ENCODE measurements at places on chromosomes 12 and 14.

DNA sequence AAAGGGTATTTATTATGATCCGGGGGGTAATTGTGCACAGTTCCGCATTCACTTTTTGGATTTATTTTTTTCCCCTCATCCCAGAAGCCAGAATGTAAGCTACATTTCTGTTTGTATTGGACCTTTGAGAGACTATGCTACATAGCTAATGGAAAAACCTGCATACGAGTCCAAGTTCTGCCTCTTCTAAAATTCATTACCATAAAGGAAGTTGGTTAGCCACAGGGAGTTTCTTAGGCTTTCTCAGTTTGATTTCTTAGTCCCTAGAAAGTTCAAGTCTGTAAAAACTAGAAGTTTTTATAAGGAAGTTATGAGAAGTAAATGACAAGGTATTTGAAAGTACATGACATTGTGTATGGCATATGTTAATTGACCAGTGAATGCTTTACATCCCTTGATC lies 138.7 kb downstream of the PDE3A start:
- DNase-seq, result no peak

DNA sequence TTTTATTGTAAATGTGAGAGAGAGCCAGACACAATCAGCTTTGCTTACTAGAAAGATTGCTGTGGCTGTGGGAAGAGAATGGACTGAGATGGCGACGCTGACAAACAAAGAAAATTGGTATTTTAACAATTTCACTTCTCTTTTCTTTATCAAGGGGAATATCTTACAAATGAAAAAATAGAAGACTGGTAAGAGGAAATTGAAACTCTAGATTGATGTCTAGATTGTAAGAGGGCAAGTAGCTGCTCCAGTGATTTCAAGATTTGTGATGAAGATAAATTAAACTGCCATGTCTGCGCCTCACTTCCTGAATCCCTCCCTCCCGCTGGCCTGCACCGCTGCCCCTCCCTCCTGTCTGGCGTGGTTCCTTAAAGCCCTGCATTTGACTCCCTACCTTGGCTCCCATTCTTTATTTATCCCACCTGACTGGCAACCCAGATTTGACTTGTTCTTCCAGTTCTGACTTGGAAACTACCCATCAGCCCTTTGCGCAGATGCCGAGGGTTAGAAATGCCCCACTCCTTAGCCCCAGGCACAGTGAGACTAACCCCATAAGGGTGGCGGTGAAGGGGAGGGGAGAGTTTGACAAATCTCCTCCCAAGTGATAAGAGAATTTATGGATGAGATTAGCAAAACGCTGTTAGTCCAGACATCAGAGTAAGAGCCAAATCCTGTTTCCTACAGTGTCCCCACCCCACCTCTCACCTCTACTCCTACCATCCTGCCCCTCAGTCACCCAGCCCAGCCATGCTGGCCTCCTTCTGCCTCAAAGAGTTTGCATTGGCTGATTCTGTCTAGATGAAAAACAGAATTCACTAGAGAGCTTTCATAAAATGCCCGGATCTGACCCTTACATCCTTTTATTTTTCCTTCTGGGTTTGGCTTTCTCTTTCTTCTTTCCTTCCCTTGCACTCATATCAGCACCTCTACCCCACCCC lies 125.3 kb upstream of the ATF7IP start:
- no peak for DNase-seq

DNA sequence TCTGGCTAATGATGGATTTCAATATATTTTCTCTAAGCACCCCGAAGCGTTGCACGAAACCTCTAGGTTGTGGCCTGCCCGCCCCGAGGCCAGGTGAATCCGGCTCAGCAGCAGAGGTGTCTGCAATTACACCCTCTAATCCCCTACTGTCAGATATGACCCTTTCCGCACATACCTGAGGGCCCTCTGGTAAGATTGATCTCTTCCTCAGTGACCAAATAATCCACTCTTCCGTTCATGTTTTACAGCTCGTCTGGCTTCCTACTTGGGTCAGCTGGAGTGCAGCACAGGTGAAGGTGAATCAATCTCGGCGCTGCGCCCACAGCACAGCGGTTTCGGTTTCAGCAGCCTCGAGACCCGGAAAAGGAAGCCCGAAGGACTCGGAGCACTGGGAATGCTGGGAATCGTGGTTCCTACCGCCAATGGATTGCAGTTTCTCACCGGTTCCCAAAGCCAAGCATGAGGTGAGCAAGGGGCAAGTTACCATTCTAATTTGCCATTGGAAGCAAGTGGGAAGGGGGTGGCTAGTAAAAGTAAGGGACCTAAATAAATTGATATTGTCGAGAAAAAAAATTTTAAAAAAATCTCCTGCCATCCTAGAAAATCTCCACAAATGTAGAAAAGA lies at the start of gene SYNJ2BP:
SYNJ2BP (minus strand) TSS at position 366 of the 625 bp plus-strand sequence; CDS start at position 239, 127 bp downstream.
- DNase-seq, result peak; percentile 77

DNA sequence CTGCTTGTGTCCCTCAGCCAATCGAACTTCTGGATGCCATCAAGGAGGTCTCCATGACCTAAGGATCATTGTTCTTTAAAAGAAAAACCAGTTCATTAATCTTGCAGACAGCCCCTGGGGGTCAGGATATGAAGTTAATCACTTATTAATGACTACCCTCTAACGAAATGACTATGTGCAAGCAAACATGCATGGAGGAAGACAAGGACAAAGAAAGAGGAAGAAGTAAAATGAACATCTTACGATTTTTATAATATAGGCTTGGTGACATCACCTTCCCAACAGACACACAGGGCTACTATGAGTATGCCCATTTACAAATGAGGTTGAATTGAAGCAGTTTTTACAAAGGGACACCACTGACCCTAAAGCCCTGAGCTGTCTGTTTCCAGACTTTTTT lies 111.1 kb upstream of the AMIGO2 start:
- DNase-seq, result no peak

- DNase-seq, result no peak
Measured at GRCh38 chr14:59301354-59301753, 112.9 kb downstream of the DAAM1 start.

DNA sequence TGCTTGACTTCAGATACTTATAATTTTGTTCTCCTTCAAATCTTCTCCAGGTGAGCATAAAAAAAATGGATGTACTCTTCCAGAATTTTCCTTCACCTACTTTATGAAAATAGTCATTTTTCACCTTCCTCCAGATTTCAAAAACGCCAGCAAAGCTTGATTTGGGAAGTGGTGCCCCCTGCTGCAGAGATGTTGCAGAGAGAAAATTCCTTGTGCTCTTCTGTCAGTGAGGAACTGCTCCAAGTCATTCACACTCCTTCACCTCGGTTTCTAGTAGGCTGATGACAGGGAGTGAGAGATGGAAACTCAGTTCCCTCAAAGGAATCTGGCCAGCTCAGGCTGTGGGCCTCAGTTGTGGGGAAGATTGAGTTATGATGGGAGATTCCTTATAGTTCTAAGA lies 24.2 kb upstream of the RNASE3 start:
- peak; percentile 5 for DNase-seq

GRCh38 chr12:129844662-129845220 lies 59.1 kb downstream of the TMEM132D start:
- DNase-seq, result no peak

DNA sequence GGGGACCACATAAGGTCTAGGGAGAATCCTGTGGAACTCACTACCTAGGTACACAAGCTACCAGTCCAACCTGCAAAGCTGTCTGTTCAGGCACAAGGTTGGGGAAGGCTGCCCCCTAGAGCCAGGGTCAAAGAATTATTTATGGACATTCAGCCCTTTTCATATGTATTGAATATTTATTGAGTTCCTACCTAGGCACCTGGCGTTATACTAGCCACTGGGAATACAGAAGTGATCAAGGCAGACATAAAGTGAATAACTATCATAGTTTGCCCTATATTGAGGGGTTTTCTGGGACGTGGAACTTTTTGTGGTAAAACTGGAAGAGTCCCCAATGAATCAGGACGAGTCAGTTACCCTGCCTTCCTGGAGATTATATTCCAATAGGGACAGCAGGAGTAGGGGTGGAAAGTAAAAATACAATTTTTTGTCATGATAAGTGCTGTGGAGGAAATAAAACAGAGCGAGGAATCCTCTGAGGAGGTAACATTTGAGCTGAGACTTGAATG lies 5.8 kb upstream of the SLC48A1 start:
- peak; percentile 40 for DNase-seq

DNA sequence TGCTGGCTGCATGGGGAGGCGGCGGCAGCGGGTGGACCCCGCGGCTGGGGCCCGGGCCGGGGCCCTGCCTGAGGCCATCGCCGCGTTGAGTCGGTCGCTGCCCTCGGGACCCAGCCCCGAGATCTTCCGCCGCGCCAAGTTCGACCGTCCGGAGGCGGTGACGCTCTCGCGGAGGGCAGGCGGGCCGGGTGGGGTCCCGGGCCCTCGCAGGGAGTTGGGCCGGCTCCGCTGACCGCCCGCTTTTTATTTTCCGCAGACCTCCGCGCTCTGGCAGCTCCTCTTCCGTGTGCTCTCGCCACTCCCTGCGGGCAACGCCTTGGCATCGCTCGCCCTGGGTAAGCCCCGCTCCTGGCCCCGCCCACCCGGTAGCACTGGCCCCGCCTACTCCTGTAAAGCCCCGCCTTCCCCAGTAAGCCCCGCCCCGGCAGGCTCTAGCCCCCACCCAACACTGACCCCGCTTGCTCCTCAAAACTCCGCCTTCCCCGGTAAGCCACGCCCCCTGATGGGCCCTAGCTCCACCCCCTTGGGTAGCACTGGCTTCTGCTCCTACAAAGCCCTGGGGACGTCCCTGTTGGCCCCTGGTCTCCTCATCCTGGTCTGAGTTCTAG lies 424 bp downstream of the TEDC1 start:
- peak; percentile 57 for DNase-seq

GRCh38 chr12:59386236-59386635 lies 209.6 kb upstream of the SLC16A7 start:
- DNase-seq, result no peak

GRCh38 chr12:68579254-68579653 lies 31.4 kb upstream of the RAP1B start:
- DNase-seq, result no peak

DNA sequence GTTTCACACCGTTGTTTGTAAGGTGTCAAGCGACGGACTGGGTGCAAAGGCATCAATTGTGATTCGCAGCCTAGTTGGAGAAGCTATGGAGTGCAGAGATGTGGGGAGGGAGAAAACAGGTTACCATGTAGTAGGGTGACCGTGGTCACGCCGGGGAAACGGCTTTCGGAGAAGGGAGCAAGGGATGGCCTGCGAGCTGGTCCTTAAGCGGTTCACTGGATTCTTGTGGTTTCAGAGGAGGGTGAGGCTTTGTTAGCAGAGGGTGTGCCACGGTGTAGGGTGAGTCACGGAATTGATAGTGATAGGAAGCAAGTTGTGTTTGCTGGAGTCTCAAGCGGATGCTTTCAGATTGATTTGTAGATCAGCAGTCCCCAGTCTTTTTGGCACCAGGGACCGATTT lies 2.3 kb downstream of the PIWIL1 start:
- DNase-seq, result no peak

DNA sequence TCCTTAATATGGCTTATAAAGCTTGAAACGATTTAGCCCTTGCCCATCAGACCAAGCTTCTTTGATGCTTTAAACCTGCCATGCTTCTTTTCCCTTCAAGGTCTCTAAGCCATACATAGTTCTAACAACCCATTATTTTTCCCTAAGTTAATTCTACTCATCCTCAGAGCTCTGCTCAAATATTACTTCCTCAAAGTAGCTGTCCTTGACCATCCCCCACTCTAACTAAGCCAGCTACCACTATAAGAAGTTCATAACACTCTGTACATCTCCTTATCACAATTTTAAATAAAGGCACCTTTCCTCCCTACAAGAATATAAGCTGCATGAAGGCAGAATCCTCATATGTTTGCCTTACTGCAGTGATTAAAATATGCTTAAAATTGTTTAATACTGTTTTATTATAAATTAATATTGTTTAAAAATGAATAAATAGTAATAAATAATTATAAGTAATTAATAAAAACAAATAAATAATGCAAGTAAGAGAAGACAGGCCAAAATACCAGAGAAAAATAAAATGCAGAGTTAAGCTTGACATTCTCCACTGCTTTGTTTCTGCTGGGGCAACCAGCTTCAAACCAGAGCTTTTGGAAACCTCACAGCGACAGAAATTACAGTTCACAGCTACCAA lies 76.8 kb downstream of the NUMB start:
- DNase-seq, result no peak

DNA sequence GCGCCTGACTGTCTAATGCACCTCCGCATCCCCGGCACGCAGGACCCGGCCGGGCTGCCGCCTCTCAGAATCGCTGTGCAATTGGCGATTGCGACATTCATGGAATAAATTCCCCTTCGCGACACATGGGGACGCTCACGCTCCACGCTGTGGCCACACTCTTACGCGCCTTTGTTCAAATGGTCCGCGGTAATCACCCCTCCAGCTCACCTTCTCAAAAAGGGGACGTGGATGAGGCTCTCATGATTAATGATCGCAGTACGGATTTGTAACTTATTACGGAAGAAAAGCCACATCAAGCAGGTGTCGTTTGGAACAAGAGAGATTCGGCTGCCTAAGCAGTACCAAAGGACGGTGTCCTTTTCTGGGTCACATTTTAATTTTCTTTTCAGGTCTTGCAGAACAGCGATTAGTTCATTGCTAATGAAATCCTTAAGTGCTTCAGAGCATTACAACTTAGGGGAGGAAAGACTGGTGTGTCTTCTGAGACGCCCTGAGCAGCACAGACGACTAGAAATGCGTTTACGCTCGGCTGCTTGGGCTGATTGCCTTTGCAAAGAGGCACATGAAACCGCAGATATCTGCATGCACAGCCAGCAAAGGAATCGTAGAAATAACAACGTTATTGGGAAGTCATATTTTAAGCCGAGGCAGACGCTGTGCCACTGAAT lies 37.3 kb upstream of the ADGRD1 start:
- peak; percentile 7 for DNase-seq

- DNase-seq, result no peak
Measured at GRCh38 chr14:92712654-92713051, 35.8 kb downstream of the LGMN start.

DNA sequence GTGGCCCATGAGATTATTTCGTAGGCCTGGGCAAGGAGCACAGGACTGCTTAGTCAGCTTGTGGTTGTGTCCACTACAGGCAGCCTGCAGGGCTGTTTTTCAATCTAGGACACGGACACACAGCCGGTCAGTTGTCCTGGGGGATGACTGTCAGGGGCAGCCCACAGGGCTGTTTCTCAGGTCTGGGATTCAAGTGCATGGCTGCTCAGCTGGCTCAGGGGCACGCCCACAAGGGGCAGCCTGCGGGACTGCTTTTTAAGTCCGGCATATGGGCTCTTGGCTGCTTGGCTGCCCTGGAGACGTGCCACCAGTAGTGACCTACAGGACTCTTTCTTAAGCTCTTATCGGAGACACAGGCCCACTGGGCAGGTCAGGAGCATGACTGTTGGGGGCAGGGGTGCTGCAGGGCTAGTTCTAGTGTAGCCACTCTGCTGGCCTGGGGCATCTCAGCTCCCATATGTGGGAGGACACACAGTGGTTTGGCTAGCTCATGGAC lies 26.6 kb upstream of the GTF2A1 start:
- DNase-seq, result no peak

DNA sequence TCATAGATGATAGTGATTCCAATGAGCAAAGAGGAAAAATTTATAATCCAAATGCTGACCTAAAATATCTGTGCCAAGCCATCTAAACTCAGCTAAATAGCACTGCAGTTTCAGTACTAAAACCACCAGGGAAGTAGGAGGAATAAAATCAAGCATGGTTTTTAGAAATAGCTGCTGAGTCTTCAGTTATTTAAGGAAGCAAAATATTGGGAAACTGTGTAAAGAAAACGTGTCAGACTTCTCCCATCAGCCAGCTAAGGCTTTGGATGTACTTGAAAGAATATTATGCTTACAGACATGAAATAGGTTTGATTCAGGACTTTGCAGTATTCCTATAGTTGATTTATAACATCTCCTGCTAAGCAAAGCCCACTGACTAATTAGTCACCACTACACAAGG lies 24.7 kb downstream of the CLEC2D start:
- no peak for DNase-seq
